ENCODE measurements at places on chromosomes 11 and 22.

- no peak for DNase-seq
Measured at GRCh38 chr22:29782061-29782845, 15.1 kb downstream of the UQCR10 start.

DNA sequence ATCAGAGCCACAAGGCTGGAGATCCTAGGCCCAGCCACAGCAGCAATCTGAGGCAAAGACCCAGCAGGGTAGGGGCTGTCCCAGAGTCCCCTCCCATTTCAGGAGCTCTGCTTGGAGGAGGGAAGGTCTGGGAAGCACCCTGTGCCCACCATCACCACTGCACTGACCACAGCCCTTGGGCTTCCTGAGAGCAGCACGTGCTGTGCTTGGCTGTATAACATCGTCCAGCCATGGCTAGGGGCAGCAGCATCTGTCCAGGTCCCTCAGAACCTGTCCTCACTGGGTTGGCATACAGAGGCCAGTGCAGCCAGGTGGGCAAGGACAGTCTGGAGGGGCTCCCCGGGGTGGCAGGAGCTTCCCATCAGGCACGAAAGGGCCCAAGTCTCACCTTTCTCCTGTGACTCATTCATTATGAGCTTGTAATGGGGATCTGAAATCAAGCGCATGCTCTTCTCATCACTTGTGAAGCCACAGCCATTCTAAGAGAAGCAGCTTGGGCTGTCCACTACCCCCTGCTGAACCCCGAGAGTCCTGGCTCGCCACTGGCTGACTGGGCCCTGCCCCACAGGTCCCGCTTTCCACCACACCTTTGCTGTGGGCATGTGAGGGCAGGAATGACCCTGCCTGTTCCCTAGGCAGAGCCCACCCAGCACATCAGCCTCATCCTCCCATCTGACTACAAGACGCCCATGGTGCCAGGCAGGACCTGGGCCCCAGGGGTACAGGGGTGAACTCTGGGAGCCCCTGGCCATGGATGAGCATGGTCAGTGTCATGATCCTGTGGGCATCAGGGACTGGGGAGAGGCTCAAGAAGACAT lies 83.3 kb downstream of the MED15 start:
- DNase-seq = no peak

- DNase-seq = no peak
Measured at GRCh38 chr11:44949160-44950030, 1.3 kb downstream of the TP53I11 start.

DNA sequence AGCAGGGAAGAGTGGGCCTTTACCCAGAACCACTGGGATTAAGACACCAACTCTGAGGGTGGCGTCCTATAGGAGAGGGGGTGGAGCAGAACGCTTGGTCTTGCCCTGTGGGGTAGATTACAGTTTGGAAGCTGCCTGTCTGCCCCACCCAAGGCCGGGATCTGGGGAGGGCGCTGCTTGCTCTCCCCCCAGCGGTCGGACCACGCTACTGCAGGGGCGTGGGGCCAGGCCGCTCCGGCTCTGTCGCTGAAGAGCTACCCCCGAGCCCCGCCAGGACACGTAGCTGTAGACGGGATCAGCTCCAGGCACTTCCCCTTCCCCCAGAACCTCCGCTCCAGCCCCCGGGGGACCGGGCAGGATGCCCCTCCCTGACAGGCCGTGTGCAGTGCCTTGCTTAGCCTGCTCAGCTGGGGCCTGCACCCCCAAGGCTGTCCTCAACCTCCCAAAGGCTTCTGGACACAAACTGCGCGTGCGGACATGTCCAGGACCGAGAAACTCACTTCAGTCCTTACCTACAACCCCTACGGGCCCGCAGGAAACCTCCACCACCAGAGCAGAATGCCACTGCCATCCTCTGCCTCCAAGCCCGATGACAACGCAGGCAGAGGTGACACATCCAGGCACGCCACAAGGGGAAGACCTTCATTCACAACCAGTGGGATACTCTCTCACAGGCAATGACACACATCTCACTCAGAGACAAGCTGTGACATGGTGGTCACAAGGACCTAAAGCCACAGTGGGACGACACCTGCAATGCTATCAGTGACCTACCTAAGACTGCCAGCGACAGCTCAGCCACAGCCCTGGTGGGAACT lies 3.6 kb downstream of the AHNAK start:
- no peak for DNase-seq

GRCh38 chr11:74650498-74650897 lies 58.1 kb downstream of the POLD3 start:
- DNase-seq = no peak

- no peak for DNase-seq
Measured at GRCh38 chr11:6782720-6783119, at the start of gene OR2AG1. Gene OR2AG1 (plus strand): TSS chr11:6783020. CDS start chr11:6785038, 2,018 bp downstream.

DNA sequence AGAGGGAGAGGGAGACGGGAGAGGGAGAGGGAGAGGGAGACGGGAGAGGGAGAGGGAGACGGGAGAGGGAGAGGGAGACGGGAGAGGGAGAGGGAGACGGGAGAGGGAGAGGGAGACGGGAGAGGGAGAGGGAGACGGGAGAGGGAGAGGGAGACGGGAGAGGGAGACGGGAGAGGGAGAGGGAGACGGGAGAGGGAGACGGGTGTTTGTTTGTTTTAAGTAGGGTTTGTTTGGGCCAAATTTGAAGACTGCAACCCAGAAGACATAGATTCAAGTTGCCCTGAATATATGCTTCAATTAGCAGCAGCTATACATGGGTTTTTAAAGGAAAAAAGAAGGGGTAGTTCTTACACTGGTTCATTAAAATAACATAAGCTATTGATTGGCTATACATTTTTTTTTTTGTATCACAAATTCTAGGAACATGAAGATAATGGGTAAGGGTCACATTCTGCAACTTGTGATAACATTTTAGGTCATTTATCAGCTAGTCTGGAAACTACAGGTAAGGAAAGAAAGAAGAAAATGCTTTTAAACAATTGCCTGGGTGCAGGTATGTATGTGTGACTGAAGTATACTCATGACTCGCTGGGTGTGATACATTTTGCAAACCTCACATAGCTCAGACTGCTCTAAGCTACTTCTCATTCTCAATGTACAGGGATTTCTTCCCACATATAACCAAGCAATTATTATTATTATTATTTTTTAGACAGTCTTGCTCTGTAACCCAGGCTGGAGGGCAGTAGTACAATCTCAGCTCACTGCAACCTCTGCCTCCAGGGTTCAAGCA lies 67.3 kb downstream of the MCHR1 start:
- no peak for DNase-seq

GRCh38 chr11:73972620-73973449 lies 9.8 kb downstream of the UCP2 start:
- DNase-seq = no peak

DNA sequence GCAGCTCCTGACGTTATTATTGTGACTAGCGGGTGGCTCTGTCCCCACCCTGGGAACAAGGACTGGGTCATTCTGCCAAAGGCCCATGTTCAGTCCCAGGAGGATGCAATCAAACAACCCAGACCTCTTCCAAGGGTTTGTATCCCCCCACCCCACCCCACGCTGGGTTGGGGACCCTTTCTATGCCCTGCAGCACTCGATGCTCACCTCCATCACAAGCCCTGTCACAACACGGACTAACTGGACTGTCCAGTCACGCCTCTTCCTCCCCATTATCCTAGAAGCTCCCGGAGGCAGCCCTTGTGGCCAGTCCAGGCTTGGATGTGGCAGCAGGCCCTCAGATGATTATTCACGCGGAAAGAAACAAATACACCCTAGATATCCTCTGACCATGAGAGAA lies 3.7 kb downstream of the SHANK2 start:
- DNase-seq = no peak

- DNase-seq = no peak
Measured at GRCh38 chr11:114213622-114214021, 82.6 kb upstream of the NNMT start.

DNA sequence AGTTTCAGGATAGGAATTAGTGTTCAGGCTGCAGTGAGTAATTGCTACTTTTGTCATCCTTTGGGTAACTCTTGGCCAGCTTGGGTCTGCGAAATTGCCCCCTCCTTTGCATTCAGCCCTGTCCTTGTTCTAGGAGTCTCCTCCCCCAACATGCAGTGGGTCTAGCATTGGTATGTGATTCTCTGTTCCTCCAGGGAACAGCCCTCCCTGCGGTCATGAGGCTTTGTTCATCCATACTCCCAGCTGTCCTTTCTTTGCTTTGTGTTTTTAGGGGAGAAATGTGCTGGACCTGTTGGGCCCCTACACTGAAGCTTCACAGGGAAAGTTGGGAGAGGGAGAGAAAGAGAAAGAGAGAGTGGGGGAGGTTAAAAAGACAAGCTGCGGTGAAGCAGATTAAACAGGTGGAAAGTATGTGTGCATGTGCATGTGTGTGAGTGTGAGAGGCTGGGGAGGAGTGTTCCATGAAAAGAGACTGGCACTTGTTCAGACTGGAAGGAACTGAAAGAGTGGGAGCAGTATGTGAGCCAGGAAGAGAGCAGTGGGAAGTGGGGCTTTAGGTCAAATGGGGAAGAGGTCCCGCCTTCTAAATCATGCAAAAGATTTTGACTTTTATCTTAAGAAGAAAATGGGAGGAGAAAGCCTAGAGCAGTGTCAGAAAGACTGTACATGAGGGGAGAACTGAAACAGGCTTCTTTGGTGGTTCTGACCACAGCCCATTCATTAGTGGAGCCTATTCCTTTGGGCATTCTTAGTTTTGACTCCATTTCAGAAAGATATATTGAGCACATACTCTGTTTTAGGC lies 17.9 kb upstream of the SESN3 start:
- DNase-seq = no peak

- DNase-seq = no peak
Measured at GRCh38 chr22:30879415-30879797, 89.2 kb downstream of the MORC2 start.

DNA sequence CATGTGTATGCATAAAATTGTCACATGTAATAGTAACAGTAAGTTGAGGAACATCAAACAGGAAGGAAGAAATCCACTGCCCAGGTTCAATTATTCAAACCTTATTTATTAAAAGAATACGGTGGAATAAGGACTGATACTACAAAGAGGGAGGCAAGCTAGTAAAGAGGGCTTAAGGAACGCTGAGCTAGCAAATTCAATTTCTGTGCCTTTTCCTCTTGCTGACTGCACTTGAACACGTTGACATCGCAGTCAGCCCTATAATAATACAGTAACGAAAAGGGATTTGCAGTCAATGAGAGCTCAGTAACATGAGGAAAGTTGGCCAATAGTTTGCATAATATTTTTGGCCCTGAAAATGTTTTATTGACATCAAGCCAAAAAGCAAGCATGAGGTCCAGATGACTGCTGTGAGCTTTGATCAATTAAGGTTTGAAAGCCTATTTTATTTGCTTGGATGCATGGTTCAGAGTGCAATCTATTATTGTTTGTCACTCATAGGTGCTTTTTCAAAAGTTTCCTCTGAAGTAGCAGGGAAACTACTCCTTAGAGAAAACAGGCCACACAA lies 861.8 kb downstream of the LRRC4C start:
- DNase-seq = no peak

DNA sequence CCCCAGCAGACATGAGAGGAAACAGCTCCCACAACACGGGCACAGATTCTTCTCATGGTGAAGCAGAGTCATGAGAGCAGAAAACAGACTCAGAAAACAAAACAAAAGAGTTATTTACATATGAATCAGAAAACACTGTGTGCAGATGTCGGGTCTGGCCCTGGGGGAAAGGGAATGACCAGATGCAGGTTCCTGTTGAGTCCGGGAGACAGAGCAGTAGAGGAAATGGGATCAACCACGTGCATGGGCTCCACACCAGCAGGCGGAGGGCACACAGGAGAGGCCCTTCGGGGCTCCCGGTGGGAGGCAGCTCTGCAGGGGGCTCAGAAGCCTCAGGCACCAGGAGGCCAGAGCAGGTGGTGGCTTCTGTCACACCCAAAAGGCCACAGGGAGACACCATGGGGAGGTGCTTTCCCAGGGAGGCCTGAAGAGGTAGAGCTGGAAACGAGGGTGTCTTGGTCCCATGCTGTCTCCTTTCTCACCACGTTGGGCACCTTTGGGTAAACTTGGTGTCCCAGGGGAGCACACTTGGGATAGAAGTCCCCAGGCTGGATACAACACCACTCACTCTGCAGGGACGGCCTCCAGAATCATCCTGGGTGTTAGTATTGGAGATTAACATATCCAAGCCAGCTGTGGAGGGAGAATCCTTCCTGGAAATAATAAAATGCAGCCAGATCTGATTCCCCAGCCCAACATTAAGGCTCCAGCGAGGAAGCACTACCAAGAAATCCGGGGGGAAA lies 764.7 kb downstream of the BRD1 start:
- no peak for DNase-seq

DNA sequence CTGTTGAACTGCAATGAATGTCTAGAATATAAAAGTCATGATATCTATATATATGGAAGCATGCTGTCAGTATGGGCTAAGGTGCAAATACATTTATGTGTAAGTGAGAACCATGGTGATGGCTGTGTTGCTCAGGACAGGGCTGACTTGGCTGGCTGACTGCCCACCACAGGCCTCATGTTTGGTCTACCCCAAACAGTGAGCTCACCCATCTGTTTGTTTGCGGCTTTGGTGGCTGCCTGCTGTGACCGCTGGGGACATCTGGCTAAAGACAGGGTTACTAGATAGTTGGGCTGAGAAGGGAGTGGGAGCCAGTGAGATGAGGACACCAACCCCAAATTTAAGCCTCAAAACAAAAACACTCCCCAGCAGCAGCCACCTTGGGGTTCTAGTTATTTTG lies 6.3 kb downstream of the CD44 start:
- no peak for DNase-seq

DNA sequence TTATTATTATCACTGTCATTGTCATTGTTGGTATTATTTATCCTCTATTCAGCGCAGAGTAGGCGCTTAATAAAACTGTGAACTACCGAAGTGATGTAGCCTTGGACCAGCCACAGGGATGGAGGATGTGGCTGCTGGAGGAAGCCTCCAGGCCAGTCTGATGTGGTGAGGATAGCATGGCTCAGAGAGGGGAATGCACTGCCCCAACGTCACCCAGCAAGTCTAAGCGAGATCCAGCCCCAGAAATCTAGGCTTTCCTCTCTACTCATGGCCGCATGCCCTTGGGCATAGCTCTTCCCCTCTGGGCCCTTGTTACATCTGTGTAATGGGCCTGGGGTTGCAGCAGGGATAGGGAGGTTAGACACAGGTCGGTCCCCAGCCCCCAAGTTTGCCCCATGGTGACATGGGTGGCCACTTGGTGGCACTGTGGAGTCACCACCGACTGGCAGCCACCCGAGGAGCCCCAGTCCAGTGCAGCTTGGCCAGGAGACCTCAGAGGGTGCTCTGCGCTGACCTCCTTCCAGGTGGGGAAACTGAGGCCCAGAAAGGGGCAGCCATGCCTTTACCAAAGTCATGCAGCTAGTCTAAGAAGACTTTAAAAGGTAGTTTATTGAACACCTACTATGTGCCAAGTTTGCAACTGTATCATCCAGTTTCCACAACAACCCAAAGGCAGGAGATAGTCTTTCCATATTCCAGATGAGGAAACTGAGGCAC lies 395.7 kb downstream of the MN1 start:
- no peak for DNase-seq
